ENCODE measurements at places on chromosomes 7 and 10. TPM values are rescaled to one million over a fixed set of nuclear protein-coding genes. Genes with fewer than 3 reads are reported as not detected.

GRCh38 chr7:130091999-130092398, 21.7 kb downstream of the KLHDC10 start:
- no peak for DNase-seq

ADGRA1 gene
- total RNA-seq, result not detected

- DNase-seq, result no peak
These were observed 2.8 kb downstream of the FBXL15 start for GRCh38 chr10:102423372-102423968.

GRCh38 chr7:47720907-47721244, 139.0 kb upstream of the TNS3 start:
- no peak for DNase-seq

CYP2W1 gene
- total RNA-seq, result not detected

GRCh38 chr7:55546814-55547213, 25.5 kb downstream of the VOPP1 start:
- DNase-seq, result peak; percentile 77

GRCh38 chr10:116163333-116164131, 109.5 kb downstream of the GFRA1 start:
- DNase-seq, result no peak

DNA sequence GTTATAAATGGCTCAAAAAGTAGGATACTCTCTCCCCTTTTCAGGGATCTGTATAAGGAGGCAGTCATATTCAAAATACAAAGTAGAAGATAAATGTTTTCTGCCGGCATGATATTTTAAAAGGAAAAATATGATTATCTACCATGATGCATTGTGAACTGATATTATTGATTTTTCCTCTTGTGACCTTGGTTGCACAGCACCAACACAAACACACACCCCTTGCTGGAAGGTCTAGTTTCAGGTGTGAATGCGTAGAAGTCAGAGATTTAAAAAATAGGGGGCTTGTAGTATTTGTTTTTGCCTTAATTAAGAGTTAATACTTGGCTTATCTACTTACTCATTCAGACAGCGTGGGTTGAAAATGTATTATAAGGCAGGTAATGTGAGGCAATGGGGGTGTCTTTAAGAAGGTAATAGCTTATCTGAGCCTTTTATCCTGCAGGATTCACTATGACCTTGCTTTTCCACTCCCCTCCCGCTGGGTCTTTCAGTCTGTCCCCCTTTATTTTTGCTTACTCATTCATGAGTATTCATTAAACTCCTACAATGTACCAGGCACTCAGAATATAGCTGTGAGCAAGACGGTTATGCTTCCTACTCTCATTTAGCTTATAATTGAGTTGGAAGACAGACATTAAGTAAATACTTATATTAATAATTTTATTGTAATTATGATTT, 390.6 kb downstream of the SDK1 start:
- no peak for DNase-seq

LRRD1 gene
- total RNA-seq, result not detected

- no peak for DNase-seq
These were observed 8.8 kb downstream of the LIMK1 start for GRCh38 chr7:74092321-74092963.

- no peak for DNase-seq
These were observed 6.8 kb downstream of the ATG9B start for GRCh38 chr7:151017370-151017952.

DNA sequence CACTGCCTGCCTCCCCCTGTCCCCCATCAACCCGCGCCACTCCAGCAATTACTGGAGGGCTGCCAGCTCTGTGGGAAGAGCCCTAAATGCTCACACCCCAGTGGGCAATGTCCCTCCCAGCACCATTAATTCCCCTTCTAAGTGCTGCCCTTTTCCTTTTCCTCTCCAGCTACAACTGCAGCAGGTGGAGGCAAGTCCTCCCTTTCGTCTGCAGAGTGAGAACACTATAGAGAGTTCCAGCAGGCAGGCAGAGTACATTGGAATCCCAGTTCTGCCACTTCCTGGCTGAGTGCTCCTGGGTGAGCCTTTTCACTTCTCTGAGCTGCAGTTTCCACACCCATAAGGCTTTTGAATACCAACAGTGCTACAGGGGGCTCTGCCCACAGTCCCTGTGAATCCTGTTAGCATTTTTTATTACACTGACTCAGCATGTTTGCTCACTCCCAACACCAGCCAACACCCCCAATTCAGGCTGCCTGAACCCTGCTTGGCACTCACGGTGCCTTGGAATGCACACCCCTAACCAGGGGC, 447.0 kb downstream of the GRID1 start:
- no peak for DNase-seq

DNA sequence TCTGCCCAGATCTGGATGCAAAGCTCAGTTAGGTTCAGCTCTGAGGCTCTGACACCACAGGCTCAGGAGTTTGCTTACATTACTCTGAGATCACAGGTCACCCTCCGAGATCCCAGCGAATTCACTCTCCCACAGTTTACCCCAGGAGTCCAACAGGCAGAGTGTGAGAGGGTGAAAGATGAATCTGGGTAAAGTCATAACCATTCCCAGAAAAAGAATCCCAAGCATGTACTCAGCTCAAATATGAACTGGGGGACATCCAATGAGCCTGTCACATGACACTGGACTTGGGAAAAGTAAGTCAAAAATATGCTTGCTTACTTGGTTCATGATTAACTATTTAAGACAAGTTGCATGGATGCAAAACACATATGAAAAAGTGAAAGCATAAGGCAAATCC, 110.3 kb upstream of the ARID5B start:
- no peak for DNase-seq

GRCh38 chr10:57018452-57018851, 657.4 kb upstream of the ZWINT start:
- DNase-seq, result no peak

HIP1 gene
- total RNA-seq, result 5.0 TPM

ASB10 gene
- total RNA-seq, result not detected

CRPPA gene
- total RNA-seq, result 1.4 TPM

PPP1R17 gene
- not detected for total RNA-seq

DNA sequence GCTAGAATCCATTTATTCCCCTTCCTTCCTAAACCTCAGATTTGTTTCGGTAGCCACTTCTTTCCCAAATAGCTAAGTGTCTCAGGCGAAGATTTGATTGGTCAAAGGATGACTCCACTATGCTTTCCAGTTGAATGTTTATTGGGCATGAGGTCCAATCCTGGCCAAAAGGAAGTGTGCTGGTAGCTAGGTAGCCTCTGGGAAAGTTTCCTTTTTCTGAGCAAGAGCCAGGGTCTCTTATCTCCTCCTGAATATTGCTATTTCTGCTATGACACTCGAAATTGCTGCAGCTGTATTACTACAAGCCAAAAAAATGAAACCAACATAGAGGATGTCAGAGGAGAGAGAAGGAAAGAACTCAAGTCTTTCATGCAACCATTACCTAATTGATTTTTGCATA, 53.4 kb upstream of the MKX start:
- no peak for DNase-seq

OPN1SW gene
- not detected for total RNA-seq

DNA sequence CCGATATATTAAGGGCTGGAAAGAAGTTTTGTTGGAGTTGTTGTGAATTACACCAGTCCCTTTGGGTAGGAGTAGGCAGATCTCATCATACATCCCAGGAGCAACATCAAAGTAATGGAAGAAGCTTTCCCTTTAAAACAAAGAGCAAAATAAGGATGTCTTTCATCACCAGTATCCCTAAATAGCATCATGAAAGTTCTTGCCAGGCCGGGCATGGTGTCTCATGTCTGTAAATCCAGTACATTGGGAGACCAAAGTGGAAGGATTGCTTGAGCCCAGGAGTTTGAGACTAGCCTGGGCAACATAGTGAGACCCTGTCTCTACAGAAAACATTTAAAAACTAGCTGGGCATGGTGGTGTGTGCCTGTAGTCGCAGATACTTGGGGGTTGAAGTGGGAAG, 38.7 kb downstream of the LRRC20 start:
- no peak for DNase-seq

DNA sequence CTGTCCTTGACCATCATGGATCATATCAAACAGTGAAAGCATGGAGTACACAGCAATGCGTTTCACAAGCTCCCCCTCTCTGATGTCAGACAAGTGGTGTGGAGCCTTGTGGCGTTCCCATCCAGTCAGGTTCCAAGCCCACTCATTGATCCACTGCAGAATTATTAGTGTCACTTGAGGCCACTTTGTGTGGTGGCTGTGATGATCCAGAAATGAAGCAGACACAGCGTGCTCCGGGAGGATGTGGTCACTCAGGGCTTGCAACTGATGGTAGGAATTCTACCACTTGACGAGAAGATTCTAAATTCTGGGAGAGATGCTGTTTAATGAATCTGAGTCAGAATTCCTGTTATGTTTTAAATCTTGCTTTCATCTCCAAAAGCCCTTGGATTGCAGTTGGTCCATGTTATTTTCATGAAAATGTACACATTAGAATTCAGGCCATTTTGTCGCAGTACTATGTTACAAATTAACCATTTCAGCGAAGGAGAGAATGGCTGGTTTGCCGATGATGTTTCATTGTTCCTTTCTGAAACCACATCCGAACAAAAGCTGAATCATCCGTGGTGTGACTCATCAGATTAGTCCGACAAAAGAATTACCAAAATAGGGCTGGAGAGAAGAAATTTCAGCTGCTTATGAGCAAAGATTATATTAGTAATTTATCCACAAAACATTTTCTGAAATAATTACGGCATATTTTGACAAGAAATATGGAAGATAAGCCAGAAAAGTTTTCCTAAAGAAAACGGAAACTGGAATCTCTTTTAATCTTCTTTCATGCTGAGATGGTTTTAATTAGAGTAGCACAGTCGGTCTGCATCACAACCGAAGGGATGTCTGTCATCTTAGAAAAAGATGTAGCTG, 48.1 kb downstream of the INSYN2A start:
- no peak for DNase-seq
